ENCODE measurements at places on chromosomes 7 and 10.

- no peak for DNase-seq
Observed at GRCh38 chr10:29324220-29324841, 35.5 kb downstream of the LYZL1 start.

GRCh38 chr7:124388751-124389150, 355.9 kb upstream of the TMEM229A start:
- no peak for DNase-seq

GRCh38 chr7:34160261-34160752, 255.0 kb downstream of the BMPER start:
- DNase-seq: no peak

DNA sequence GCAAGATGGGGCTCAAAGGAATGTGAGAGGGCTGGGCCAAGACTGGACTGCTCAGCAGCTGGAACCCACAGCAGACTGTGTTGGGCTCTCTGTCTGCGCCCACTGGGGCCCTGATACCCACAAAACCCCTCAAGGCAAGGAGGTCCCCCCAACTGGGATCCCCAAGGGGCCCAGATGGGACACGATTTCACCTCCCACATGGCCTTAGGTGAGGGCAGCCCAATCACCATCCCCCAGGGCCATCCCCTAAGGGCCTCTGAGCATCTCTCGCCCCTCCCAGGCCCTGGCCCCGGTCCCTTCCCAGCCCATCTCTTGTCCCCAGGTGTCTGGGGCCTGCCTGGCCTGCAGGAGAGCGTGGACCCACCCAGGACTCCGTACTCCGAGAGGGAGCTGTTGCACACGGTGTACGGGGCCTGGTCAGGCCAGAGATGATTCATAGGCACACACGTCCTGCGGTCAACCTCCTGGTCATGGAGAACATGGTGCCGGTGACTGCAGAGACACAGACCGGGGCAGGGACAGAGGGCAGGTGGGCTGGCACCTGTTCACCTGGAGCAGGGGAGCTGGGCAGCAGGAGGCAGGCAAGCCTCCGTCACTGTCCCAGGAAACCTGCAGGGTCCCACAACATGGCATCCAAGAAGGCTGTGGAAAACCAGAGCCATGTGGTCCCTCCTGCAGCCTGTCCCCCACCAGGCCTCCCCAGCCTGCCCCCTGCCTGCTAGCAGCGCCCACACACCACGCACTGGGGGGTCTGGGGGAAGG, 21.6 kb downstream of the OGDHL start:
- DNase-seq: no peak

DNA sequence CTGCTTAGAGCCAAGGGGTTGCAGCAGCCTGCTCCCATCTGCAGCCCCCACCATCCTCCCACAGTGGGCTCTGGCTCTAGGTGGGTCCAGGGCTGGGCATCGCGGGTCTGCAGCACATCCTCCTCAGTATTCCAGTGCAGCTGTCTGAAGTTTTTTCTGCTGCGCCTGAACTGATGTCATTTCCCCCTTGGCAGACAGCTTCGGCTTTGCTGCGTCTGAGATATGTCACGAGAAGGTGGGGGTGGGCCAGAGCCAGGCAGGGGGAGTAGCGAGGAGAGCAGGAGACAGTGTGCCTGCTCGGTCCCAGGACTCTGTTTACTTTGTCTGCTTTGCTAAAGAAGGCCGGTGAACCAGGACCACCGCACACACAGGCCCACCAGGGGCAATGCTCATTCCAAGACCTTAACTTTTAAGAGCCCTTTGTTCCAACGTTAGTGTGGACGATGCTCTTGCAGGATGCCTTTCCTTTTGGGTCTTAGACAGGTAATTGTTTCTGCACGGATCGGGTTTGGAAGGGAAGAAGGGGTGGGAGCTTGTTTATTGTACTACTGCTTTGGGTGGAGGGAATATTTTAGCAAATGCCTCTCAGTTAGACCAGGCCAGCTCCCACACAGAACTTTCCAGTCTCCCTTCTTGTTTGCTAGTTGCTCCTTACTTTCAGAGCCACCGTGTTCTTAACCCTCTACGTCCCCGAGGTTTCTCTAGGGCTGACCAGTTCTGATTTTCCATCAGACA, 32.4 kb downstream of the WBP1L start:
- DNase-seq: peak; percentile 37

DNA sequence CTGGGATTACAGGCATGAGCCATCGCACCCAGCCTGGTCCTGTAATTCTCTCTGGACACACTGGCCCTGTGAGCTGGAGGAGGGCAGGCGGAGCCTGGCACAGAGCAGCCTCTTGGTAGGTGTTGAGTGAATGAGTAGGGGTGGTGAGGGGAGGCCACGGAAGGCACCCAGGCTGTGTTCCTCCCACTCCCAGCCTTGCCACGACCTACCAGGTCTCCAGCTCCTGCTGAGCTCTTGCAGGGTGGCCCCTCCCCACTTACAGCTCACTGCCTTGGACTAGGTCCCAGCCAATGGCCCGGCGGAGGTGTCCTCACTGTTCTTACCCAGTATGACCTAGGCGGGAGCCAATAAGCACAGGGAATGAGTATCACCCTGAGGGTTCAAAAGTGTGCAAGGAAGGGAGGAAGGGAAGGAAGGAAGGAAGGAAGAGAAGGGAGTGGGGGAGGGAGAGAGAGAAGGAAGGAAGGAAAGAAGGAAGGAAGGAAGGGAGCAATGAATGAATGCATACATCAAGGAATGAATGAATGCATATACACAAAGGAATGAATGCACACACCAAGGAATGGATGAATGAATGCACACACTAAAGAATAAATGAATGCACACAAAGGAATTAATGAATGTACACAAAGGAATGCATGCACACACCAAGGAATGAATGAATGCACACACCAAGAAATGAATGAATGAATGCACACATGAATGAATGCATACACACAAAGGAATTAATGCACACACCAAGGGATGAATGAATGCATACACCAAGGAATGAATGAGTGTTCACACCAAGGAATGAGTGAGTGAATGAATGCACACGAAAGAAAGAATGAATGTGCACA, 45.5 kb downstream of the GTF2IRD1 start:
- peak; percentile 57 for DNase-seq

DNA sequence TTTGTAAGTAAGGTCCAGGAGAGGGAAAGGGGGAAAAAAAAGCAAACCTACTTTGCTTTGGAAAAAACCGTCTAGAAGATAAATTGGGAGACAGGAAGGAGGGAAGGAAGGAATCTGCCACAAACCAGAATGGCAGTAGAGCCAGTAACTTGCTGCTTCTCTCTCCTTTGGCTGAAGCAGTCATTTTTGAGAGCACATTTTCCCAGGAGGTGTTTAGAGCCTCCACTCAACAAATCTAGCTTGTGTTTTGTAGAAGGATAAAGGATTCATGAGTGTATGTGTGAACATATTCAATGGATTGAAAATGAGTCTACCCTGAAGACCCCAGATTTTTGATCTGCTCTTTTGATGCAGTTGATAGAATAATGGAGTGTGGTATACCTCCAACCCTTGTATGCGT, 2.6 kb downstream of the NRG3 start:
- no peak for DNase-seq

DNA sequence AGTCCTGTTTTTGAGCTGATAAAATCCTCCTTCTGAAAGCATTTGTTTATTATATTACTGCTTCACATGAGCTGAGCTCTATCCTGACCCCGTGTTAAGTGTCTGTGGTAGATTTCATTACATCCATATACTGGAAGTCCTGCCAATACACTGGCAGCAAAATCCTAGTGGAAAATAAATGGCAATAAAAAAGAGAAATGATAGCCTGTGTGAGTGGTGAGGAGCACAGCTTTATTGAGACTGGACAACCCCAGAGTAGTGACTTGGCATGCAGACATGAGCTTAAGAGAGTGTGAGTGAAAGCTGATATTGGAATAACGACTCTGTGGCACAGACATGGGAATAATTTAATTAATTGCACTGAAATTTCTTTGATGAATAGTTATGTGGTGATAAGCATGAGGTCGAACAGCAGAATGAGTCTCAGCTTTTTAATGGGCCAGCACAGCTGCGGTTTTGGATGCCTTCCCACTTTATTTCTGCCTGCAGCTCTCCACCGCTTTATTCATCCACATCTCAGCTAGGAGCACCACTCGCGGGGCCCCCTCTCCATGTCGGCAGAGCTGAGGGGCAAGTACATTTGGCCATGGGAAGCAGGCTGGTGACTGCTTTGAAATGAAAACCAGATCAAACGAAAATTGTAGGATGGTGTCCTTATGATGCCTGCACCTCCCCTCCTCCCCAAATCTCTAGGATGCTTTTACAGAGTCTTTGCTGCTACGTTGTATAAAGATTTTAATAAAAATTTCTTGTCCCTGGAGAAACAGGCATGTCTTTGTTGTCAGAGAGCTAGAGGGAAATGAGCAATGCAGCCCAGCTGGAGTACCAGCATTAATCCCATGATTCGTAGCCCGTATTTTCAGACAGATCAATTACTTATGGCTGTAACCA, 494.3 kb downstream of the AUTS2 start:
- peak; percentile 65 for DNase-seq

- DNase-seq: peak; percentile 56
Observed at GRCh38 chr7:15686295-15686956, at the start of gene MEOX2. TSS of gene MEOX2 (minus strand) at chr7:15686683. CDS start at chr7:15686402, 281 bp downstream.
